ENCODE measurements at places on chromosomes 3 and 15. TPM values are rescaled to one million over a fixed set of nuclear protein-coding genes. Genes with fewer than 3 reads are reported as not detected.
A peak's percentile ranks its signal among the peaks of the same experiment; 100 is the strongest.

DNA sequence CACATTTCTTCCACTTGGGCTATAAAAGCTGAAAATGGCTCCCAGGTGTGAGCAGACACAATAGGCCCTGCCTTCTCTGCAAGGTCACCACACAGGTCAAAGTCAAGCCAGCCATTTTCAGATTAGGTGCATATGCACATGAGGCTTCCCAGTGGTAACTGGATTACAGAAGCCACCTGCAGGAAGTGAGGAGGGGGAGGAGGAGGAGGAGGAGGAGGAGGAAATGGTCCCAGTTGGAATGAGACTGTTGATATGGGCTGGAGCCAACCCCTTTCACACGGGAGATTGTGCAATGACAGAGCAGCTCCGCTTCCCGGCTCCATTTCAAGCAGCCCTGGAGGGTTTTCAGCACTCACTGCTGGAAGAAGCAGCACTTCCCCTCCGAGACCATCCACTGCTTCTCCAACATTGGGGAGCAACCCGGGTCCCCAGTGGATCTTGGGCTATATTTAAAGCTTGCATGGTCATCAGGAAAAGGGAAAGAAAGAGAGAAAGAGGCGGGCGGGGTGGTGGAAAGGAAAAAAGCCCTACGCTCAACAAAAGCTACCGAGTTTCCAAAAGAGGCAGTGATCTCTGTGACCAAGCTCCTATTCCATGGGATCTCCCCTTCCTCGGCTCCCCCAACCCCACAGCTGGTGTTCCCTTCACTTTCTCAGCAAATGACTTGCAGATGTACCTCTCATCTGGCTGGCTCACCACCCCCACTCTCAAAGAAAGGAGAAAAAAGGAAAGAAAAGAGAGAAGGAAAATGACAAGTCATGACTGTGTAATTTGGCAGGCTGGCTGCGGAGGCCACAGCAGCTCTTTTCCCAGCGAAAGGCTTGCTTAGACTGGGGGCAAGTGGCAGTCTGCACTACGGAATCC, 58.3 kb downstream of the LRIG1 start:
- no peaks in the 10 kb centered on the region for H3K27me3 ChIP-seq
- peaks cover 43% of the 10 kb centered on the region for H3K36me3 ChIP-seq
- peaks cover 16% of the 10 kb centered on the region for H3K4me1 ChIP-seq
- no peak overlapping the region for H3K4me3 ChIP-seq
- DNase-seq: no peak

DNA sequence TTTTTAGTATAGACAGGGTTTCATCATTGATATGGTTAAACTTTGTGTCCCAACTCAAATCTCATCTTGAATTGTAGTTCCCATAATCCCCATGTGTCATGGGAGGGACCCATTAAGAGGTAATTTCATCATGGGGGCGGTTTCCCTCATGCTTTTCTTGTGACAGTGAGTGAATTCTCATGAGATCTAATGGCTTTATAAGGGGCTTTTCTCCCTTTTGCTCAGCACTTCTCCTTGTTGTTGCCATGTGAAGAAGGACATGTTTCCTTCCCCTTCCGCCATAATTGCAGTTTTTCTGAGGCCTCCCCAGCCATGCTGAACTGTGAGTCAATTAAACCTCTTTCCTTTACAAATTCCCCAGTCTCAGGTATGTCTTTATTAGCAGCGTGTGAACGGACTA, 20.2 kb upstream of the ZNF710 start:
- H3K4me1 ChIP-seq: no peaks in the 10 kb centered on the region
- H3K27me3 ChIP-seq: peaks cover 18% of the 10 kb centered on the region
- H3K27ac ChIP-seq: no peak overlapping the region

- no peak overlapping the region for H3K4me3 ChIP-seq
- no peak overlapping the region for H3K27ac ChIP-seq
- H3K36me3 ChIP-seq: no peaks in the 10 kb centered on the region
- DNase-seq: no peak
- H3K27me3 ChIP-seq: no peaks in the 10 kb centered on the region
Observed at GRCh38 chr3:49641921-49642707, 32.0 kb upstream of the APEH start.

- H3K27me3 ChIP-seq: peaks cover 13% of the 10 kb centered on the region
- peak; percentile 76 for DNase-seq
- H3K4me1 ChIP-seq: peaks cover 17% of the 10 kb centered on the region
- H3K4me3 ChIP-seq: peak within 1 kb of the TSS; percentile 69
- H3K27ac ChIP-seq: no peak within 1 kb of the TSS
Observed at GRCh38 chr15:72197460-72198355, at the start of gene GRAMD2A. TSS of gene GRAMD2A (minus strand) at chr15:72197787.

DNA sequence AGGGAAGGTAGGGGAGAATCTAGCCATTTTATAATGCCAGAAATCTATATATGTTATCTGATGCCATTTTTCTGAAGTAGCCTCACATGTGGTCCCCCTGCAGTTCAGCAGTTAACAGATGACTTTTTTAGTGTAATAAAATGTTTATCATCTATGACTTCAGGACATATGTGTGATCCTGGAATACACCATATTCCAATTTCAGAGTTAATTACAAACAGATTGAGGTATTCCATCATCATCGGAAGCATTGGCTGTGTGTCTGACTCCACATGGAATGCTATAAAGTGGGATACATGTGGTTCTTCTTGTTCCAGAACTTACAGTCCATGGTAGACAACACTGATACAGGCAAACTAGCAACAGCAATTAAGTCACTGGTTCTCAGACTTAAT, 45.9 kb upstream of the LIMD1 start:
- H3K4me1 ChIP-seq: peaks cover 7% of the 10 kb centered on the region
- H3K27ac ChIP-seq: no peak overlapping the region
- peaks cover 2% of the 10 kb centered on the region for H3K36me3 ChIP-seq
- no peaks in the 10 kb centered on the region for H3K27me3 ChIP-seq
- no peak for DNase-seq

- H3K27ac ChIP-seq: no peak overlapping the region
- no peak overlapping the region for H3K4me3 ChIP-seq
- no peaks in the 10 kb centered on the region for H3K27me3 ChIP-seq
- no peaks in the 10 kb centered on the region for H3K36me3 ChIP-seq
Observed at GRCh38 chr15:78597583-78597982, 23.2 kb downstream of the CHRNA3 start.

DNA sequence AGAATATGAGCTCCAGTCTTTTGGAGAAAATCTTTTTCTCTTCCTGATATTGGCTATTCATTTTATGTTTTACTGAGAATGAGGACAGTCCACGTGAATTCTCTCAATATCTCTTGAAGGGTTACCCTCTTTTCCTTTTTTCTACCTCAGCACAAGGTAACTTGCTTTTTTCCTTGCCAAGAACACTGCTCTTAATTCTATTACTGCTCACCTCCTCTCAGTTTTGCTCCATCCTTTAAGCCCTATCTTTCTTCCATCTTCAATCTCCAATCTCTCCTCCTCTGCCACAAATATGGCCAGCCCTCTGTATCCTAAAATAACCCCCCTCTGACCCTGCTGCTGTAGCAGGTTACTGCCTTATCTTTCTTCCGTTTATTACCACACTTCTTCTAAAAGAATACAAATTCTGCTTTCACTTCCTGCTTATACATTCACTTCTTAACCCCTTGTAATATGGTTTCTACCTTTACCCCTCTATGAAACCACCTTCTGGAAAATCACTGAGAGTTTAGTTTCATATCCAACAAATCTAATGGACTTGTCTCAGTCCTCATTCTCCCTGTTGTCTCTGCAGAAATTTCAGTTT, 89.0 kb downstream of the NFKBIZ start:
- no peak overlapping the region for H3K27ac ChIP-seq
- H3K36me3 ChIP-seq: no peaks in the 10 kb centered on the region
- H3K4me3 ChIP-seq: no peak overlapping the region
- peak; percentile 73 for DNase-seq
- H3K27me3 ChIP-seq: peaks cover 9% of the 10 kb centered on the region

GRCh38 chr3:184748219-184749135, 36.6 kb upstream of the MAGEF1 start:
- H3K27me3 ChIP-seq: peaks cover 6% of the 10 kb centered on the region
- H3K4me3 ChIP-seq: no peak overlapping the region
- H3K27ac ChIP-seq: no peak overlapping the region
- H3K36me3 ChIP-seq: no peaks in the 10 kb centered on the region
- peaks cover 5% of the 10 kb centered on the region for H3K4me1 ChIP-seq
- no peak for DNase-seq

DNA sequence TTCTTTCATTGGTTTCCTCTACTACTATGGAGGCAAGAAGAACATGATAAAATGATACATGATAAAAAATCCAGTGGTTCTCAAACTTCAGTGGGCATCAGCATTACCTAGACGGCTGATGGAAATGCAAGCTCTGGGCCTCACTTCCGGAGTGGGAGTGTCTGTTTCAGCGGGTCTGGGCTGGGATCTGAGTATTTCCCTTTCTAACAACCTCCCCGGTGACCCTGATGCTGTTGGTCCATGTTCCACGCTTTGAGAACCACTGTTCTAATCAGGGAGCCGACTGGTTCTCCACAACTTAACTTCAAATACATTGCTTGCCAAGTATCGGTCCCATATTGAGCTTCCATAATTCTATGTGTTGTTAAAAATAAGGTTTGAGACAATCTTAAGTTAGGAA, 712.3 kb upstream of the LMCD1 start:
- H3K27me3 ChIP-seq: no peaks in the 10 kb centered on the region
- H3K4me1 ChIP-seq: no peaks in the 10 kb centered on the region
- H3K27ac ChIP-seq: no peak overlapping the region
- no peak for DNase-seq
- no peak overlapping the region for H3K4me3 ChIP-seq

DNA sequence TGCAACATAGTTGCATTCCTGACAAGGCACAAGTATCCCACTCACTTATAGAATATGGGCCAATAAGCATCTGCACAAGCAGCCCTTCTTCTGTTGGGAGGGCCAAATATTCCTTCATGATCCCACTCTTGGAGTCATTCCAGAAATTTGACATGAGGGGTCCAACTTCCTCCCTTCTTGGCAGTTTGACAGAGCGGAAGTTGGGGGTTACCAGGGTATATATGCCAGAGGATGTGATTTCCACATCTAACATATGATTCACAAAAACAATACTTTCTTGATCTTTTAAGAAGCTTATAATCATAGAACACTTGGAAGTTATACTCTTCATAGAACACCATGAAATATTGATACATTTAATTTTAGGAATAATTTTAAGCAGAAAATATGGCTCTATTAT, 100.9 kb upstream of the CRBN start:
- no peak overlapping the region for H3K27ac ChIP-seq
- no peaks in the 10 kb centered on the region for H3K27me3 ChIP-seq
- no peak for DNase-seq

DNA sequence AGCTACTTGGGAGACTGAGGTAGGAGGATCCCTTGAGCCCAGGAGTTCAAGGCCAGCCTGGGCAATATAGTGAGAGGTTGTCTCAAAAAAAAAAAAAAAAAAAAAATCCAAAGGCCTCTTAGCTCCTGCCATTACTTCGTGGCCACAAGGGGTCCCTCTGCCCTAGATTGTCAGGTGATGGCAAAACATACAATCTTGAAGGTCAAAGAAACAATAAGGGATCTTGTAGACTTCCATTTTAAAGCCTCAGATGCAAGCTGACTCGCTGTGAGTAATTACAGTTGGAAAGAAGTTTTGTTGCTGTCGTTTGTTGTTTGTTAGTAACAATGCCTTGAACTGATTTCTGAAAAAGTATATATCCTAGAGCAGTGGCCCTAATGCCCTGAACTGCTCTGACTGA, 55.9 kb upstream of the PLCL2 start:
- peaks cover 9% of the 10 kb centered on the region for H3K27me3 ChIP-seq
- no peak overlapping the region for H3K27ac ChIP-seq
- H3K4me3 ChIP-seq: no peak overlapping the region
- peak; percentile 84 for DNase-seq
- H3K4me1 ChIP-seq: peaks cover 16% of the 10 kb centered on the region

DNA sequence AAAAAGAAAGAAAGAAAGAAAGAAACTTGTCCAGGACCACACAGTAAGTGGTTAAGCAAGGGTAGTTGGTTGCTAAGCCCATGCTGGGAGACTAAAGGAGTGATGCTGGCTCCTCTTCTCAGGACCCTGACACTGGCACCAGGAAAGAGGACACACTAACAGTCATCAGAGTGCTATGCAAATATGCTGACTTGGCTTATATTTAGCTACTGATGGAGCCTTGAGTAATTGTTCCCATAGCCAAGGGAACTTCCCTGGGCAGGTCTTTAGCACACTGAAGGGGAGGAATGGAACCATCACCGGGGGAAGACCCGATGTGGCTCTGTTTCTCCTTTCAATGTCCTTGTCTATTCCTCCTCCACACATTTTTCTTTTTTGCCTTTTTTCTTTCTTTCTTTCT, 6.2 kb downstream of the TMEM40 start:
- H3K4me3 ChIP-seq: no peak overlapping the region
- H3K36me3 ChIP-seq: no peaks in the 10 kb centered on the region
- peaks cover 7% of the 10 kb centered on the region for H3K27me3 ChIP-seq
- DNase-seq: no peak
- H3K4me1 ChIP-seq: peaks cover 8% of the 10 kb centered on the region

AADACL2 gene
- total RNA-seq: not detected

DNA sequence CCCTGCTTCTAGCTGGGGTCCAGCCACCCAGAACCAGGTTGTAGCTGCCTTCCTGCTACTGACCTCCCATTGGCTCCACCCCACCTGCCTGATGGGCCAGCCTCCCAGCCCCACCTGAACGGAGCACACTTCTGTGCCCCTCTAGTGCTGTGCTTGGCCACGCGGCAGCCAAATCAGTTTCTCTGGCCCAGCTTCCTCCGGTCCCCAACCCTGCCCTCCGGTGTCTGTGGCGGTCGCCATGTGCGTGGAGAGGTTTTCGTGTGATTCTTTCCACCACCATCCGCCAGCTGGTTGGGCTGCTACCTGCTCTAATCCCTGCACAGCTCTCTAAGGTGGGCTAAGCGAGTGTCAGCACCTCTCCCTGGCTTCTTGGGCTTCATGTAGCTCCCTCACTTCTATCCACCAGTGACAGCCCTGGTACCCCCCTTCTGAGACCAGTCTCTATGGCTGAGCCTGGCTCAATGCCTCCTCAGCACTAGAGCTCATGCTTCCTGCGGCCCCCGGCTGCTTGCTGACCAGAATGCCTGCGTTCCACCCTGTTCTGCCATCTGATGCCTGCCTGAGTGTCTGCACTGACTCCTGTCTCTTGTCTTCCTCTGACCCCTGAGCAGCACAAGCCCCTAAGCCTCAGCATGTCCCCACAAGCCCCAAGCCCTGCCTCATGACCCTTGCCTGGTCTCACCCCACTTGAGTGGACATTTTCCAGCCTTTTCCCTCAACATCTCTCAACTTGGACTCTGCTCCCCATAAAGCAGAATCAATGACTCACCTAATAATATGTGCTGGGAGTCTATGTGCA, 23.2 kb upstream of the MAGEF1 start:
- peaks cover 24% of the 10 kb centered on the region for H3K27me3 ChIP-seq
- H3K4me3 ChIP-seq: no peak overlapping the region
- H3K36me3 ChIP-seq: no peaks in the 10 kb centered on the region
- no peaks in the 10 kb centered on the region for H3K4me1 ChIP-seq
- DNase-seq: no peak

MITF gene
- total RNA-seq: 0.52 TPM

GRCh38 chr15:72033711-72034110, 84.2 kb downstream of the MYO9A start:
- DNase-seq: no peak
- H3K27ac ChIP-seq: no peak overlapping the region
- H3K4me3 ChIP-seq: no peak overlapping the region
- no peaks in the 10 kb centered on the region for H3K36me3 ChIP-seq
- no peaks in the 10 kb centered on the region for H3K4me1 ChIP-seq

GRCh38 chr3:136802481-136802996, 16.4 kb upstream of the SLC35G2 start:
- no peak overlapping the region for H3K4me3 ChIP-seq
- H3K36me3 ChIP-seq: no peaks in the 10 kb centered on the region
- no peak overlapping the region for H3K27ac ChIP-seq

ZIC1 gene
- total RNA-seq: not detected

SLC28A2 gene
- total RNA-seq: not detected
